ENCODE measurements at places on chromosomes 2 and 18.

DNA sequence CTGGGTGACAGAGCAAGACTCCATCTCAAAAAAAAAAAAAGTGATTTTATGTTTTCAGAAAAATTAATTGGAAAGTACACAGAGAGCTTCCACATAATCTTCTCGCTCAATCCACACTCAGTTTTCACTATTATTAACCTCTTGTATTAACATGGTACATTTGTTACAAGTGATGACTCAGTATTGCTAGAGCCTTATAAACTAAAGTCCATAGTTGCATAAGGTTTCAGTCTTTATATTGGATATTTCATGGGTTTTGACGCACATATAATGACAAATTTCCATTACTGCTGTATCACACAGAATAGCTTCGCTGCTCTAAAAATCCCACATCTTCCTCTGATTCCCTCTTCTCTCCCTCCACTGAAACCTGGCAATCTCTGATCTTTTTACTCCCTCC is 603.5 kb downstream of the XIRP2 start:
- DNase-seq: no peak

- no peak for DNase-seq
These were observed 5.3 kb downstream of the NEU4 start for GRCh38 chr2:241814393-241814642.

DNA sequence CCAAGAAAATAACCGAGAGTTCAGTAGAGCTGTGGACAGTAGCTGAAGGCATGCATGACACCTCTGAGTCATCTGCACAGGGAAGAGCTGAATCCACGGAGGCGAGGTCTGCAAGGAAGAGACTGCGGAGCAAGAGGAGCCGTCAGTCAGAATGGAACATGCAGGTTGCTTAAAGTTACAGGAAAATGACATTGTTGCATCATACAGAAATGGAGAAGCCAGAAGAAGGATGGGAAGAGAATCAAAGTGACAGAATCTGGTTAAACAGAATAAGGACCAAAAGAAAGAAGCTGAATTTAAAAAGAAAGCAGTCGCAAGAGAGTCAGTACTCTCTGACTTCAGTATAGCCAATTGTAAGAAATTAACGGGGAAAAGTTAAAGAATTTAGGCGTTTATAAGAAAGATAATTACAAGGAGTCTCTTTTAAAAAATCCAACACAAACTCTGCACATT is 533.8 kb downstream of the ADCYAP1 start:
- DNase-seq: no peak

DNA sequence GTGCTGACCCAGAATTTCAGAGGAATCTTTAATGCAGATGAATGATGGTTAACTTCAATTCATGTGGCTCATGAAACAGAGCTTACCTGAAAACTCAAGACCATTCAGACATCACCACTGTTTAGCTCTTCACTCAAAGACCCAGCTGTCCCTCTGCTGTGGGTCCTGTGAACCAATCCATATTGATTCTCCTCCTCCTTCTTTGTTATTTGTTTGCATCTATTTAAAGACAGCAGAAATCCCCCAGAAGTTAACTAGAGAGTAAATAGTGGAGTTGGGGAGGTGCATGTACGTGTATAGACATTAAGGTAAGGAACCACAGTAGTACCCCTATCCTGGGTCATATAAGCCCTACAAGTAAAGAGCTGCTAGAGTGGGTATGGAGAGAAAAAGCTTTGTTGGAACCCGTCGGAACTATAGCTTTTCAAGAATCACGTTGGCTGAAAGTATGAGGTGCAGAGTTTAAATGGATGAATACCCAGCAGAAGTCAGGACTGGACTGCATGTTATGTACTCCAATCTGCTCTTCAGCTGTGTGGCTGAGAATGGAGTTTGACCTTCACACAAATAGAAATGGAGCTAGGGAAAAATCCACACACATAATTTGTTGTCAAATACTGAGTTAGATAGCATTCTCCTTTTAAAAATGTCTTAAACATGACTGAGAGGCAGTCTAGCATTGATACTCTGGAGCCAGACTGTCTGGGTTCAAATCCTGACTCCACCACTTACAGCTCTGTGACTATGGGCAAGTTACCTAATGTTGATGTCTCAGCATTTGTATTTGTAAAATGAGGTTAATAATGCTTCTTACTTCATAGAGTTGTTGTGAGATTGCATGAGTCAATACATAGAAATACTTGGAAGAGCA is 81.7 kb upstream of the HK2 start:
- DNase-seq: no peak

- no peak for DNase-seq
These were observed 101.4 kb downstream of the CCDC85A start for GRCh38 chr2:56285224-56285623.

GRCh38 chr2:30446602-30447148 is 371 bp upstream of the LCLAT1 start:
- no peak for DNase-seq

DNA sequence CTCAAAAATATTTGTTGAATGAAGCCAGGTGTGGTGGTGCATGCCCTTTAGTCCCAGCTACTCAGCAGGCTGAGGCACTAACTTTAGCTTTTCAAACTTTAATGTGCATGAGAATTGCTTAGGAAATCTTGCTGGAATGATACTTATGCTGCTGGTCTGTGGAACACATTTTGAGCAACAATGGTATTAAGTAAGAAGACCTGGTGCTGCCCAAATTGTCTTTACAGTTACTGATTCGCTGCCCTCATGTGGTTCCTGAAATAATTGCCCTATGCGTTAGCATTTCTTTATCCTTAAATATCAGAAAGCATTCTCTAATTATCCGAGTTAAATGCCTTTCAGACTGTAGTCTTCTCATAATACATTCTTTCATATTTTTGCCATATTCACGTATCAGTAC is 76.0 kb upstream of the SESTD1 start:
- peak; percentile 36 for DNase-seq

GRCh38 chr18:58943896-58944295 is 79.2 kb downstream of the ZNF532 start:
- DNase-seq: no peak

GRCh38 chr2:61288070-61288841 is 126.3 kb downstream of the C2orf74 start:
- DNase-seq: no peak

DNA sequence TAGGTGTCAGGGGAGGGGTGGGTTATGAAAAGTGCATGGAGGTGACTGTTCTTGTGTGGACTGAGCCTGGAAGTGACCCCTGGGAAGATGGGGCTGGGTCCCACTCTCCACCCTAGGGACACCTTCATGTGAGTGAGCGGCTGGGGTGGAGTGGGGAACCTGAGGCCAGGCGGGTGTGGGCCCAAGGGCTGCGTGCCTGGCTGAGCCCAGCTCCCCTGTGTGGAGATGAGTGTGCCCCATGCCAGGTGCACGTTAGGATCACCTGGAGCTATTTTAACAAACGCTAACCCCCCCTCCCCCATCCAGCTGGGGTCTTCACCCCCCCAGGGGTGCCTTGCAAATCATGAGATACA is 26.5 kb downstream of the ZAP70 start:
- DNase-seq: no peak

DNA sequence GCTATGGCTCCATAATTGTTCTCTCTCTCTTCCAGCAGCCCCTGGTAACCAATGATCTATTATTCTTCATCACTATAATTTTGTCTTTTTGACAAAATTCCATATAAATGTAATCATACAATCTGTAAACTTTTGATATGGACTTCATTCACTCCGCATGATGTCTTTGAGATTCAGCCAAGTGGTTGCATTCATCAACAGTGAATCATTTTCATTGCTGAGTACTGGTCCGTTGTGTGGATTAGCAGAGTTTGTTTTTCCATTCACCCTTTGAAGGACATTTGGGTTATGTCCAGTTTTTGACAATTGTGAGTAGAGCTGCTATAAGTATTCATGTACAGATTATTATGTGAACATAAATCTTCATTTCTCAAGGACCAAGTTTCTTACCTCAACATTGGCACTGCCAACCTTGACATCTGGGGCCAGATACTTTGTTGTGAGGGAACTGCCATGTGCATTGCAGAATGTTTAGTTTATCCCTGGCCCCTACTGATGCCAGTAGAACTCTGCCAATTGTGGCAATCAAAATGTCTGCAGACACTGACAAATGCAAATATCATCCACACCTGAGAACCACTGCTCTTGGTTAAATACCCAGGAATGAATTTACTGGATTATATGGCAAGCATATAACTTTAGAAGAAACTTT is 48.4 kb upstream of the BCL2L11 start:
- DNase-seq: no peak

DNA sequence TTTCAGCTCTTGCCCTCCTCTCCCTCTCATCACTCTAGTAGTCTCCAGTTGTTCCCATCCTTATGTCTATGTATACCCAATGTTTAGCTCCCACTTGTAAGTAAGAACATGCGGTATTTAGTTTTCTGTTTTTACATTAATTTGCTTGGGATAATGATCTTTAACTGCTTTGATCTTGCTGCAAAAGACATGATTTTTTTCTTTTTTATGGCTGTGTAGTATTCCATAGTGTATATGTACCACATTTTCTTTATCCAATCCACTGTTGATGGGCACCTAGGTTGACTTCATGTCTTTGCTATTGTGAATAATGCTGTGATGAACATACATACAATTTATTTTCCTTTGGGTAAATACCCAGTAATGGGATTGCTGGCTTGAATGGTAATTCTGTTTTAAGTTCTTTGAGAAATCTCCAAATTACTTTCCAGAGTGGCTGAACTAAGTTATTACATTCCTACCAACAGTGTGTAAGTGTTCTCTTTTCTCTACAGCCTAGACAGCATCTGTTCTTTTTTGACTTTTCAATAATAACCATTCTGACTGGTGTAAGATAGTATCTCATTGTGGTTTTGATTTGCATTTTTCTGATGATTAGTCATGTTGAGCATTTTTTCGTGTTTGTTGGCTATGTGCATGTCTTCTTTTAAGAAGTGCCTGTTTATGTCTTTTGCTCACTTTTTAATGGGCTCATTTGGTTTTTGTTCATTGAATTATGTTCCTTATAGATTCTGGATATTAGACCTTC is 179.6 kb upstream of the SLC39A10 start:
- no peak for DNase-seq

DNA sequence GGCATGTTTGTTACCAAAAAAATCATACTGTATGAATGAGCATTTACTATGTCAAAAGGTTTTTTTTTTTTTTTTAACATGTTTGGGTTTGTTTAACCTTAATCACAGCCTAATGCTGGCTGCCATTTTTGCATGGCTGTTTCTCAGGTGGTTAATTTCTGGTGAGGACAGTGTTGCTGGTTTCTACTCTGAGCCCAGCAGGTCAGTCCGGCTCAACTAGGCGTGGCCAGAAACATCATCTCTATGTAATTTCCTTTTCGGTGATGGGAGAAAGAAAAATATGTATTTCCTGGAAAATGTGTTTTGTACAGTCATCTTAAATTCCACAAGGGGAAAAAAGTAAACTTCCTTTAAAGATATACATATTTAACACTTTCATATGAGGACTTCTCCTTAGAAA is 24.9 kb upstream of the BZW1 start:
- no peak for DNase-seq

- no peak for DNase-seq
These were observed 123.2 kb downstream of the EPHA4 start for GRCh38 chr2:221448844-221449390.

DNA sequence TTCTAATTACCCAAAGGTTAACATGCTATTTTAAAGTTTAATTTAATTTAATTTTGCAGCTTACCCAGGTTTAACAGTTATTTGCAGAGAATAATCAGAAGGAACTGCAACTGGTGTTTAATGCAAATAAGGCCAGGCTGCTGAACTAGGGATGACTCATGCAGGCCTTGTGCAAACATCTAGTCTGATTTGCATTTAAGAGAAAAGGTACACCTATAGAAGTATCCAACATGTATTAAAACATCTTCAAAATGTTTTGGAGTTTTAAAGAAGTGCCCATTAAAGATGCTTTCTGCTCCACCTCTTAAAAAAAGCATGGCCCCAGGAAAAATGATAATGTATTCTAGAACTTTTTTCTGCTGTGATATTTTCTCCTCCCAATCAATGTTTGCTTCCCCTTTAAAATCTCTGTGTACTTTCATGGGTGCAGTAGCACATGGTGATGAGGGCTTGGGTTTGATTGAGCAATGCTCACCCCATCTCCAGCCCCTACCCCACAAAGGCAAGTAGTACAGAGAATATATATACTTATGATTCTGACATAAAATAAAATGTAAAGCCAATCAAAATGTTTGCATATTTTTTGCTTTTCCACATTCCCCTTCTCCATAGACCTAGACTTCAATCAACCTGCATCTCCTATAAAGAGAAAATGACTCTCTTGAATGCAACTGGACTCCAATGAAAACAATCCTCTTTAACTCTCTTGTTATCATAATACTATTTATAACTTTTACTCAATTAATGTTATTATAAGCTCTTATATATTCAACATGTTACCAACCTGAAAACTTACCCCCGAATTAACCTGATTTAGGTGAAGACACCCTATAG is 54.1 kb downstream of the ATP8B1 start:
- no peak for DNase-seq

GRCh38 chr2:108972663-108973062 is 16.4 kb downstream of the EDAR start:
- DNase-seq: no peak

DNA sequence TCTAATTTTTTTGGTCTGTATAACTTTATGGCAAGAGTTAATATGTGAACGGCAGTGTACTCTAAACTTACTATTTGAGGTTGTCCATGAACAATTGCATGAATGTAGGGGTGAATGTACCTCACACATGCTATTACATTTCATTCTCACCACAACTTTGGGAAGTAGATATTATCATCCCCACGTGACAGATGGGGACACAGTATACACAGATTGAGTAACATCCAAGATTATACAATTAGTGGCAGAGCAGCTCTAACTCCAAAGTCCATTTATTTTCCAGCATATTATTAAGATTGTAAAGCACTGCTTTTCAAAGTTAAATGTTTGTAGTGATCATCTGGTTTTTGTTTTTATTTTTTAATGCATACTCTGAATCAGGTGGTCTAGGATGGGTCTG is 622.1 kb upstream of the ZEB2 start:
- DNase-seq: no peak

DNA sequence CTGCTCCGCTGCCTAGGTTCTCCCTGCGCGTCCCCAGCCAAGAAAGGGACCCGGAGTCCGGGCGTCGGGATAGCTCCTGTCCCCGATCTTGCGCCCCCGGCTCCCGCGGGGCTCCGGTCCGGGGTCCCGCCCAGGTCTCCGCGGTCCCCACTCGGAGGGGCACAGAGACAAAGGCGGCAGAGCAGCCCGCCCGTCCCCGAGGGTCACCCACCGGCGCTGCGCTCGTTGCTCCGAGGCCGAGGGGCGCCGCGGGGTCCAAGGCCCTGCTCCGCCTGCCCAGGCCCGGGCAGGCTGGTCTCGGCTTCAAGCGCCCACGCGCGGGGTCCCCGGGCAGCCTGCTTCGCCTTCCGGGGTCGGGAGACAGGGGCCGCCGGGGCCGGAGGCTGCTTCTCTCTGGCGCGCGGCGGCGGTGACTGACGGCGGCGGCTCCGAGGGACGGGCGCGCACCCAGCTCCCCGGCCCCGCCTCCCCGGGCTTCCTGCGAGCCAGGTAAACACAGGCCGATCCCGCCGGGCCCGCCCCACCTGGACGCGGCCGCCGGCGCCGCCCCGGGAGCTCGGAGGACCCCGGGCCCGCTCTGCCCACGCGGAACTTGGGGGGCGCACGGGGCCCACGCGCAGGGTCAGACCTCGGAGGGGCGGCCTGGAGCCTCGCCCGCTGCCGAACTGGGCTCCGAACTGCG is at the start of gene MBP:
TSS of gene MBP (minus strand) at position 415 of the 682 bp plus-strand sequence. CDS start 27,522 bp downstream, outside the sequence.
- peak; percentile 75 for DNase-seq

GRCh38 chr18:57819671-57820460 is 16.8 kb upstream of the ATP8B1 start:
- DNase-seq: peak; percentile 63

- no peak for DNase-seq
These were observed 324.8 kb upstream of the CHAC2 start for GRCh38 chr2:53442783-53443182.

- DNase-seq: peak; percentile 67
These were observed 625 bp downstream of the ARPC2 start for GRCh38 chr2:218217360-218218267.
